Neural progenitor cell (in vitro differentiated cells): ENCODE measurements at places on chromosomes 3 and 15. TPM values are rescaled to one million over a fixed set of nuclear protein-coding genes. Genes with fewer than 3 reads are reported as not detected.

Gene GP5
- 0.03 TPM in 1 of 2 replicates, not detected in the other for total RNA-seq

Gene MAP2K5
- total RNA-seq: 11.1 and 17.2 TPM in 2 replicates

Gene KBTBD12
- 0.15 TPM in 1 of 2 replicates, not detected in the other for total RNA-seq

Gene MKRN3
- total RNA-seq: 0.37 TPM in 1 of 2 replicates, not detected in the other

Gene MEX3B
- 29.5 and 41.3 TPM in 2 replicates for total RNA-seq

Gene SMARCC1
- 167 and 175 TPM in 2 replicates for total RNA-seq

Gene FAM43A
- total RNA-seq: 0.80 and 2.6 TPM in 2 replicates

- peaks cover 11% of the 10 kb centered on the region for H3K4me1 ChIP-seq
- peak overlapping the region; percentile 38 for H3K27ac ChIP-seq
- peak overlapping the region; percentile 77 for H3K4me3 ChIP-seq
- no peaks in the 10 kb centered on the region for H3K36me3 ChIP-seq
- peak; percentile 95 for DNase-seq
- H3K27me3 ChIP-seq: no peaks in the 10 kb centered on the region
Observed at GRCh38 chr3:195271410-195272243, 668 bp upstream of the XXYLT1 start.

DNA sequence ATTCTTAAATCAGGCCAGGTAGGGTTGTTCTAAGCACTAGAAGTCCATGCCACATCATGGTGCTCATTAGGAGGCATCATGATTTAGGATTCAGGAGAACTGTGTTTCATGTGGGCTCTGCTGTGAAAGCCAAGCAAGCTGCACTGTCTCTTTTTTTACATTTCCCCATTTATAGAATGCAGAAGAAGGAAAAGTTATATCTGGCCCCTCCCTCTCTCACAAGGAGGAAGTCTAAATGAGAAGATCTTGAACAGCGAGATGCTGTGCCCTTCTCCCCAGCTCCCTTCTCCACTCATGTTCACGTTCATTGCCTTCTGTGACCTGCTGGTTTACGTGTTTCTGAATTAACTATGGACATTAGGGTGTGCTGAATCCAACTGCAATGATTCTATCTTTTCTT is 178.5 kb upstream of the RASGRP1 start:
- no peak for DNase-seq
- no peak overlapping the region for H3K27ac ChIP-seq
- no peaks in the 10 kb centered on the region for H3K4me1 ChIP-seq
- no peaks in the 10 kb centered on the region for H3K27me3 ChIP-seq
- H3K4me3 ChIP-seq: no peak overlapping the region

DNA sequence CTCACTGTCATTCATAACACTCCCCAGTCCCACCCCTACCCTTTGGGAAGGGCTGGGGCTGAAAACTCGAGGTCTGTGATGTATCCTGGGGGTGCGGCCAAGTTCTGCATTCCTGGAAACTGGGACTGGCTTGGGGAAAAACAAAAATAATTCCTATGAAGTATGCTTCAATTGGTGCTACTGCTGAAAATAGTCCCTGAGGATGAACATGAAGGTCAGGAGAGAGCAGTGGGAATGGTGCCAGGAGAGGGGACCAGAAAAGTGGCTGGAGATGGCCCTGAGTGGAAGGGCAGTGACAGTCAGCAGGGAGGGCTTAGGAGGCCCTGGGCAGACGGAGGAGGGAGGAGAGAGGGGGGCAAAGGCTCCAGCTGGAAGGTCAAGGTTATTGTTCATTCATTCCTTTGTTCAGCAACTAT is 4.8 kb upstream of the ISLR start:
- no peak for DNase-seq
- H3K27ac ChIP-seq: no peak overlapping the region
- no peaks in the 10 kb centered on the region for H3K27me3 ChIP-seq
- no peak overlapping the region for H3K4me3 ChIP-seq
- H3K36me3 ChIP-seq: no peaks in the 10 kb centered on the region

- H3K36me3 ChIP-seq: no peaks in the 10 kb centered on the region
- H3K27me3 ChIP-seq: no peaks in the 10 kb centered on the region
- no peak overlapping the region for H3K4me3 ChIP-seq
- DNase-seq: no peak
- H3K27ac ChIP-seq: no peak overlapping the region
Observed at GRCh38 chr3:136891934-136892855, 30.2 kb downstream of the NCK1 start.

GRCh38 chr3:112582244-112582874 is 20.5 kb downstream of the SLC35A5 start:
- no peaks in the 10 kb centered on the region for H3K4me1 ChIP-seq
- no peak overlapping the region for H3K27ac ChIP-seq
- peak; percentile 45 for DNase-seq
- peaks cover 25% of the 10 kb centered on the region for H3K36me3 ChIP-seq
- H3K4me3 ChIP-seq: no peak overlapping the region

GRCh38 chr15:65841121-65841930 is 28.0 kb upstream of the RAB11A start:
- H3K36me3 ChIP-seq: no peaks in the 10 kb centered on the region
- H3K4me3 ChIP-seq: no peak overlapping the region
- DNase-seq: peak; percentile 5
- H3K4me1 ChIP-seq: peaks cover 7% of the 10 kb centered on the region
- no peak overlapping the region for H3K27ac ChIP-seq
- no peaks in the 10 kb centered on the region for H3K27me3 ChIP-seq

DNA sequence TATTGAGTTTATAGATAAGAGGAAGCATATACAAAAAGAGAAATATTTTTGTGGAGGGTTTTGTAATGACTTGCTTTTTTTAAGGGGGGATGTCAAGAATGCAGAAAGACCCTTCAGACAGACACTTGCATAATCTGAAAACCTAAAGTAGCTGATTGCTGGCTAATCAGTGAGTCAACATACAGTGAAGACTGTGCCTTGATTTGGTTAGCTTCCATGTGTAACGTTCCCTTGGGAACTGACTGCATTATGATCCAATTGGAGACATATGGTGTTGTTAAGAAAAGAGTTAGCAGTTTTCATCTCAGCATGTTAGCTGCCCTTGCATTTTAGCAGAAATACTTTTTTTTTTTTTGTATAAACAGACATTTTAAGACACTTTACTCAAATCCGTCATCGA is 483.2 kb downstream of the RBMS3 start:
- H3K27me3 ChIP-seq: no peaks in the 10 kb centered on the region
- H3K4me1 ChIP-seq: peaks cover 13% of the 10 kb centered on the region
- H3K4me3 ChIP-seq: no peak overlapping the region
- no peak for DNase-seq

DNA sequence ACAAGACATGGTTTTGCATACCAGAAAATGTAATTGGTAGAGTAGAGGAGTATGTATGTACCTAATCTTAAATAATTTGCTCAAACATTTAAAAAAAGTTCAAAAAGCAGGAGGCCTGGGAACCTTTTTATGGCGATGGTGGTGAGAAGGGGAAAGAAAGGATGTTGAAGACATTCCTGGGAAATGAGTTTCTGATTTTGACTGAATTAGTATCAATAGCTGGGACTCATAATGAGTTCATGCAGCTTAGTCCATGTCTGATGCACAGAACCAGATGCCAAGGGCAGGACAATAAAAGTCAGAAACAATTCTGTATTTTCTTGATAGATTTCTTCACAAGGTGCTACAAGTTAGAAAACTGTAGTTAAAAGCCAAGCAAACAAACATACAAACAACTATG is 395.3 kb downstream of the GAP43 start:
- H3K27me3 ChIP-seq: no peaks in the 10 kb centered on the region
- no peak overlapping the region for H3K4me3 ChIP-seq
- no peaks in the 10 kb centered on the region for H3K4me1 ChIP-seq
- DNase-seq: no peak

DNA sequence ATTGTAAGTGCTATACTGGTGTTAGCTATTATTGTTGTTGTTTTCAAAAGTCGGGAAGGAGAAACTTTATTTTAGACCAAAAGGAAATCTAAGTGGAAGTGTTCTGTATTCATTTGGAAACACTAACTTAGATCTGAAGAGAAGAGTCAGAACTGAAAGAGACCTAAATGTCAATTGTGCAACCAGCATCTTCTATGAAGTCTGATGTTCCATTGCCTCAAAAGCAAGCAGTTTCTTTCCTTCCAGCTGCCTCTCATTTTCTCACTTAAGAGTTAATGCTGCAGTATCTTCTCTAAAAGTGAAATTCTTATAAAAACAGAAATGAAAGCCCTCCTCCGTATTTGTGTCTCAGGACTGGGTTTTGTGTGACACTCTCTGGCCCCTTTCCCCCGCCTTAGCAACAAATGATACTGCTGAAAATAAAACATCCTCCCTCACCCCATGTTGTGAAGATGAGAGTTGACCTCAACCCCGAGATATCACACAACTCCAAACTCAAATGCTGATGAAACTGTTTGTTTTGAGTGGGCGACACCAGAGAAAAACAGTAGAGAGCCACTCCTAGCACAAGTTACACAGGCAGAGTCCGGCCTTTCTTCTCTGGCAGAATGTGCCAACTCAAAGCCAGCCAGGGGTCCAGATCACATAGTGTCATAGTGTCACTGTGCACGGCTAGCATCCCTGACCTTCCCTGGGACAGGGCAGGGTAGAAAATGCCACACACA is 48.9 kb downstream of the GLDN start:
- H3K36me3 ChIP-seq: no peaks in the 10 kb centered on the region
- H3K27me3 ChIP-seq: no peaks in the 10 kb centered on the region
- no peak overlapping the region for H3K27ac ChIP-seq
- H3K4me1 ChIP-seq: peaks cover 12% of the 10 kb centered on the region
- no peak for DNase-seq
- H3K4me3 ChIP-seq: no peak overlapping the region
